ENCODE measurements at places on chromosomes 6 and 20.

- DNase-seq, result no peak
These were observed 309.1 kb downstream of the LMBRD1 start for GRCh38 chr6:69487688-69488087.

GRCh38 chr6:158017621-158018040 is 36.0 kb downstream of the SYNJ2 start:
- DNase-seq, result no peak

DNA sequence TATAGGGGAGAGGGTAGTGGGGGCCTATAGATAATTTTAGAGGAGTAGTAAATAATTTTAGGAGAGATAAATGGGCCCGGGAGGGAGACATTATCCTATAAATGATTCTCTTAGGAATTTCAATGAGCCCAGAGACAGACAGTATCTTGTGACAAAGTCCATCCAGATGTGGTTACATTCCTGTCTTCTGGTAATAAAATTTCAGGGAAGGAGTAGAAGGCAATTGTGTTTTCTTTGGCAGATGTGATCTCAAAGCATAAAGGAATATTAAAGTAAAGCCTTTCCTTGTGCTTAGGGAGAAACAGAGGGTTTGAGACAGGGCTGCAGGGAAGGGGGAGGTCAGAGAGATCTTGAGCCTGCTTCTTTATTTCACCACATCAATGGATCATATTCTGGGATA is 979.8 kb upstream of the GJE1 start:
- DNase-seq, result no peak

DNA sequence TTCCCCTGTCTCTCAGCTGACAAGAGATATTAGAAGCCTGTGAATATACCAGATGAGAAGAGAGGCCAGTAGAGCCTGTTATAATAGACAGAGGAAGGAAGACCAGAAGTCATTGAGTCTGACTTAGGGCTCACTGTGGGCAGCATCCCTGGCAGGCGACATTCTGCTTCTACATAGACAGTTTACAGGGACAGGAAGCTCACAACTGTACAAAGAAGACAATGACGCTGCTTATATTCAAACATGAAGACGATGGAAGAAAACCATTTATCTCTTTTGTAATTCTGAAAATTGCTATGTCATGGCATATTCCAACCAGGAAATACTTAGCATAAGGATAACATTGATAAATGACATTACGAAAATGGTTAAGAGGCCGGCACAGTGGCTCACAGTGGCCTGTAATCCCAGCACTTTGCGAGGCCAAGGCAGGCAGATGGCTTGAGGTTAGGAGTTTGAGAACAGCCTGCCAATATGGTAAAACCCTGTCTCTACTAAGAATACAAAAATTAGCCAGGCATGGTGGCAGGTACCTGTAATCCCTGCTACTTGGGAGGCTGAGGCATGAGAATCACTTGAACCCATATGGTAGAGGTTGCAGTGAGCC is 170.9 kb downstream of the UBE3D start:
- DNase-seq, result no peak

- DNase-seq, result no peak
These were observed 3.9 kb downstream of the DOK5 start for GRCh38 chr20:54479138-54479906.

- DNase-seq, result no peak
These were observed 80.6 kb downstream of the GJA10 start for GRCh38 chr6:89974834-89975233.

DNA sequence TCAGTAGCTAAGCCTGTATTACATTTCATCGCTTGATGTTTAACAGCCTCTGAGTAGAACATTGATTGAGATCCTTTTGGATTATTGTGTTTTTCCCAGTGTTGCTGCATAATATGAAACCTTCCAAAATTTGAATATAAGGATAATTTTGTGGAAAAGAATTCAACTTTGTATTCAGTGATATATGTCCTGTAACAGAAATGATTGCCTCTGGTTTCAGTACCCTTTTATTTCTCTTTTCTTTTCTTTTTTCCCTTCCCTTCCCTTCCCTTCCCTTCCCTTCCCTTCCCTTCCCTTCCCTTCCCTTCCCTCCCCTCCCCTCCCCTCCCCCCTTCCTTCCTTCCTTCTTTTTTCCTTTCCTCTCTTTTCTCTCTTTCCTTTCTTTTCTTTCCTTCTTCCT is 74.6 kb downstream of the UTRN start:
- DNase-seq, result no peak

- DNase-seq, result no peak
These were observed 46.9 kb upstream of the LOC128125822 start for GRCh38 chr6:63525186-63525878.

DNA sequence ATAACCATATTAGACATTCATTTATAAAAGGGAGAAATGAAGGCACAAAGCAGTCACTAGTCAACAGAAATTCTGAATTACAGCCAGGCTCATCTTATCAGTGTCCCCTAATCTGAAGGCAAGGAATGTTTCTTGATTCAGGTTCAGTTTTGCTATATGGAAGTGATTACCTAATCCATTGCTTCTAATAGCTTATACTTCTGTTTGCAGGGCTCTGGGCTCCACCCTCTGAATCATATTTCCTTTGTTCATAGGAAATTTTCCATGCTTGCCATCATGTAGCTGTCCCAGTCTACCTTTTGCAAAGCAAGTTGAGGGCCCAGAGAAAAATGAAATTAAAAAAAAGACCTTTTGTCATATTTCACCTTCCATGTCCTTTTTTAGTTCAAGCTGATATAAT is 96.0 kb downstream of the LCA5 start:
- DNase-seq, result no peak

GRCh38 chr20:44069203-44070011 is 117.6 kb downstream of the JPH2 start:
- DNase-seq, result peak; percentile 36
